Endodermal cell (in vitro differentiated cells): ENCODE measurements at places on chromosomes 4 and X.

DNA sequence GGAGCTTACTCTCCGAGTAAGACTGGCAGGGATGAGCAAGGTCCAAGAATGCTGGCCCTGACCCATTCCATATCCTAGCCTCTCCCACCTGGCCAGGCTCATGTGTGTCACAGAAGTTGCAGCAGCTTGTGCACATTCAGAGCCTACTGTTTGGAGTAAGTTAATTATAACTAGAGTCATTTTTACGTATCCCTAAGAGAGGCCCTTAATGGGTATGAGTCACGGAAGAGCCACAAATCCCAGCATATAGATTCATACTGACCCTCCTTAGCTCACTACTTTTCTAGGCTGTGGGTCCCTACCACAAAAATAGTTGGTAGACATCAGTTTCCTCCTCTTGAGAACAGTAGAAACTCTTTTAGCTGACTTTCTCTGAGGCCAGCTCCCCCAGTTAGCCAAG, 118.3 kb upstream of the FRG1 start:
- DNase-seq: no peak

- no peak for DNase-seq
Measured at GRCh38 chr4:149841686-149842085, 26.0 kb upstream of the IQCM start.

GRCh38 chrX:349196-349595, 30.6 kb upstream of the GTPBP6 start:
- no peak for DNase-seq

DNA sequence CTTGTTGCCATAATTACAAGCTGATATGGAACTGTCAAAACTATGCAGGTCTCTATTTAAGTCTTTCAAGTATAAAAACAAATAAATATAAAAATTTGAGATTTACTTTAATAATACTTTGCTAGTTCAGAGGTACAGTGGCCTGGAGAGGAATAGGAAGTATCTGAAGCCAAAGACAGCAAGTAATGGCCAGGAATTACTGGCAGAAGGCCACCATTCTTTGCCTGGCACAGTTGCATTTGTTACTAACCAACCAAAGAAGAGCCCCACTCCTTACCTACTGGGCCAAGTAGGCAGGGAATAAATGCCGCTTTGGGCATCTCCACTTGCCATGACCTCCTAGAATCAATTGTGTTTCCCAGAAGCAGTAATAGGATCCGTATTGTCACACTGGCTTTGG, 13.8 kb upstream of the ADAMTS3 start:
- DNase-seq: no peak

DNA sequence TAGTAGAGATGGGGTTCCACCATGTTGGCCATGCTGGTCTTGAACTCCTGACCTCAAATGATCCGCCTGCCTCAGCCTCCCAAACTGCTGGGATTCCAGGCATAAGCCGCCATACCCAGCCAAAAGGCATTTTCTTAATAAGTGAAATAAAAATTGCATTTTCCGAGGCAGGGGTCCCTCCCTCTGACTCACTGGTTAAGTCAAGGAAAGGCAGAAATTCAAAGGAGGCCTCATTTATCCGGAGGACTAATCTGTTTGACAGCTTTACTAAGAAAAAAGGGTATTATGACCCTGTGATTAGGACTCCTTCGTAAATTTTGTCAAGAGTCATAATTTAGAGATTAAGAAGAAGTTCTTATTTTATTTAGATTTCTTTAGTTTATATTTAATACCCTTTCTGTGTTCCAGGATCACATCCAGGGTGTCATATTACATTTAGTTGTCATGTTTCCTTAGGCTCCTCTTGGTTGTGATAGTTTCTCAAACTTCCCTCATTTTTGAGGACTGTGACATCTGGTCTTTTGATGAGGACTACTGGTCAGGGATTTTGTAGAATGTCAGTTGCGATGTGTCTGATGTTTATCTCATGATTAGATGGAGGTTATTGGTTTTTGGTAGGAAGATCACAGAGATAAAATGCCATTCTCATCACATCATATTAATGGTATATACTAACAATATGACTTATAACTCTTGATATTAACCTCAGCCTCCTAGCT, 753.7 kb upstream of the AMOT start:
- no peak for DNase-seq

- DNase-seq: no peak
Measured at GRCh38 chr4:134408897-134409296, 207.3 kb upstream of the PABPC4L start.

GRCh38 chrX:39966176-39966575, 131.6 kb downstream of the BCOR start:
- DNase-seq: no peak
